ENCODE measurements at places on chromosomes 12 and 14.

GRCh38 chr14:70919774-70920173 lies 12.5 kb downstream of the PCNX1 start:
- DNase-seq, result no peak

DNA sequence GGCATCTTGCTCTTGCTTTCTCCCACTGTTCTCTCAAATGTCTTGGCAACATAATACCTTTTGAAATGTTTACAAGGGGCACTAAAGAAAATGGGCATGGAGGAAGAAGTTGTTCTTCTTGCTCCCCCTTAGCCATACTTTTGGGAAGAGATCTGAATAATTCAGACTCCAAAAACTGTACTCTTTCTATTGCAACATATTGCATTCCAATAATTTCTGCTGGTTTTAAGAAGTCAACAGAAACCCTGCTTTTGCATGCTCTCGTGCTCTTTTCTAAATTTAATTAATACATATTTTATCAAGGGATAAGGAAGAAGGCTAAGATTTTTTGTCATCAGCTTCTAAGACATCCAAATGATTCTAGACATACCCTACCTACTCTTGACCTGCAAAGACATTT lies 409.9 kb upstream of the SOX5 start:
- DNase-seq, result no peak

DNA sequence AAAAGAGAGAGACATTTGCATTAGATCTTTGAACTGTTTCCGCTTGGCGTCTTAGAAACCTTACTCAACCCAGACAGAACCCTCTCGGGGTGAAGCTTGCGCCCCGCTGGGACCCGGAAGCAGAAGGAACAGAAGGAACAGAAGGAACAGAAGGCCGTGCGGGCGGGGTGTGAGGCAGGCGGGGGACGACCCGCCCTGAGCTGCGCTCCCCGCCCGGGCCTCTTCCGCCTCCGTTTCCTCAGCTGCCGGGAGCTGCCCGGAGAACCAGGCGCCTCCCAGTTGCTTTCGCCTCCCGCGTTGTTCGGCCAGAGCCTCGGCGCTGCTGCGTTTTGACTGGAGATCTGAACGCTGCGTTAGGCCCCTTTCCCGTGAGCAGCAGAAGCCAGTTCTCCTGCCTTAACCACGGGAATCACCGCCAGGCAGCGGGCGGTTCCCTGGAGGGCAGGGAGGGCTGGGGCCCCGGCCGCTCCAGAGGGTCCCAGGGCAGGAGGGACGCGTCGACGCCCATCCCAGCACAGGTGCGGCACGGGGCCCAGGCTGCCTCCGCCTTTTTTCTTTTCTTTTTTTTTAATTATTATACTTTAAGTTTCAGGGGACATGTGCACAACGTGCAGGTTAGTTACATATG lies 19.3 kb upstream of the MMP17 start:
- DNase-seq, result no peak

- peak; percentile 47 for DNase-seq
Observed at GRCh38 chr12:112381406-112381882, 787 bp downstream of the HECTD4 start.

GRCh38 chr12:74483057-74483456 lies 54.6 kb upstream of the ATXN7L3B start:
- peak; percentile 42 for DNase-seq

- no peak for DNase-seq
Observed at GRCh38 chr12:95100264-95101190, 27.1 kb upstream of the NR2C1 start.

DNA sequence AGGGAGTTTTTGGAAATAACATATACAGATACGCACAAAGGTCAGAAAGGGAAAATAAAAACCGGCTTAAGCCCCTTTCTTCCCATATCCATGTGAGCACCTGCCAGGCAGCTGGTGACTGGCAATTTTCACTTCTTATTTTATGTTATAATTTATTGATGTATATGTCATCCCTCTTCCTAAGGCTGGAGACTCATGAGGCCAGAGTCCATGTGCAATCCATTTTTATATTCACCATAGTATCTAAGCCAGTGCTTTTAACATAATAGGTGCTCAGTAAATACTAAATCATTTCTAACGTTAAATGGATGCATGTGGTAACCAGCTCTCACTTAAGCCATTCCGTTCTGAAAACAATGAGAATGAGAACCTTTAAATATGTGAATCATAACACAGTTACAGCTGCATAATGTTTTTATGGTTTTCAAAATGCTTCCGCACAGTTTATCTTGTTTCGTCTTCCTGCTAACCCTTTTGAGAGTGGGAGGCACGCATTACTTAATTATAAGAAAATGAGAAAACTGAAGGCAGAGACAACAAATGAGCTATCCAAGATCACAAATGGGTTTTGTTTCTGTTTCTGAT lies 178.3 kb downstream of the CACNA1C start:
- no peak for DNase-seq

DNA sequence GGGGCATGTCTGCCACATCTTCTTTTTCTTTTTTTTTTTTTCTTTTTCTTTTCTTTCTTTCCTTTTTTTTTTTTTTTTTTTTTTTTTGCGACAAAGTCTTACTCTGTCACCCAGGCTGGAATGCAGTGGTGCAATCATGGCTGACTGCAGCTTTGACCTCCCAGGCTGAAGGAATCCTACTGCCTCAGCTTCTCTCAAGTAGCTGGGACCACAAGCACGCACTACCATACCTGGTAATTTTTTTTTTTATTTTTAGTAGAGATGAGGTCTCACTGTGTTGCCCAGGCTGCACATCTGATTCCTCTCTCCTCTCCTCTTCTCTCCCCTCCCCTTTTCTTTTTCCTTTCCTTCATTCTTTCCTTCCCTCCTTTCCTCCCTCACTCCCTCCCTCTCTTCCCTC lies 18.5 kb downstream of the SLC15A5 start:
- no peak for DNase-seq

DNA sequence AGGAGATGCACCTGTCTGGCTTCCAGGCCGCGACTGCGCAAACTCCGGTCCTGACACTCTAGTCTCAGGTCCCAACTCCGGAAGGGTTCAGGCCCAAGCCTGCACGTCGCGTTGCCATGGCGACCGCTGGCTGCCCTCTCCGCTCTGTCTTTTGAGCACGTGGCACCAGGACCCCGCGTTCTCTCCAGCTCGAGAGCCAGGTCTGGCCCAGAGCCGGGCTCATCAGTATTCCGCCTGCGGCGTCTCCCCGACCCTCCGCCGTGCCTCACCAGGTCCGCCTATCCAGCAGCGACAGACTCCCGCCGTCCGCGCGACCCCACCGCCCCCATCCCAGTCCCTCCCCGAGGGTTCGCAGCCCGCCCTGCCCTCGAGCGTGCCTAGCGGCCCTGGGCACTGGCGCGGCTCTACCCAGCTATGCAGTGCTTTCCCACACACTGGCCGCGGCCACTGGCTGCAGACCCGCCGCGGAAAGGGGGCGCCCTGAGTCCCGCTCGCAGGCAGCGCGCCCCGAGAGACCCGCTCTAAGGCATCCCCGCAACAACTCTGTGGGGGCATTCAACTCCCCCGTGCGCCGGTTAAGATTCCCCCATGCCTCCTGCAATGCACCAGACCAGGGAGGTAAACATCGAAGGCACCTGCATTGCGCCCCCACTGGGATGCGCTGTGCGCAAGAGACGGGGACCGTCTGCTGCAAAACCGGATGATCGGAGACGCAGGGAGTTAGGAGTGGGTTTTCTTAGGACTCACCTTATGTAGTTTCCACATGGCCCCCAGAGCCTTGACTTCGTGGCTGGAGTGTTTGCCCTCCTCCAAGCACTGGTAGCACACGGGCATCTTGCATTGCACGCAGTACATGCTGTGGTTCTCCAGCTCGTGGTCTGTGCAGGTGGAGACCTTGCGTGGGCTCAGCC lies 1.3 kb downstream of the TRIM9 start:
- no peak for DNase-seq

DNA sequence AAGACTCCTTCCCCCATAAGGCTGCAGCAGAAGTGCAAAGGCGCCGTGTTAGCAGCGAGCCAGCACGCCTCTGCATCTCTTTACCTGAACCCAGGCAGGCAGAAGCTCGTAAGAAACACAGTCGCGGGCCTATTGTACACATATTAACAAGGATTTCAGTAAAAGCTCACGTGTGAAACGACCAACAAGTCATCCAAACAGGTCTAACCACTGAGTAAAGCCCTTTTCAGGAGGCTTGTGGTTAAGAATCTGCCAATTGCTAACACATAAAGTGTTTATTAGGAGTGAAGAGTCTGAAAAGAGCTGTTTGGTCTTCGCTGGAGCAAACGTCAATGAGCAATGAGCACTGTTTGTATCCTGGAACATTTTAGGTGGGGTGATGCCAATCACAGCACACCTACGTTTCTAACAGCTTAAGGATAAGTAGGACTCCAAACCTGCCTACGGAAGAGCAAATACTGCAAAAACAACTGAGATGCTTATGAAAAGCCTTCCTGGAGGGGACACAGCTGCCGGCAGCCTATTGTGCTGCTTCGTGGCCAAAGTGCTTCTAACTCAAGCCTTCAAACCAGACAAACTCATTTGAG lies 43.1 kb downstream of the PRKAB1 start:
- no peak for DNase-seq

GRCh38 chr12:38921025-38921677 lies 15.8 kb upstream of the CPNE8 start:
- DNase-seq, result peak; percentile 74

DNA sequence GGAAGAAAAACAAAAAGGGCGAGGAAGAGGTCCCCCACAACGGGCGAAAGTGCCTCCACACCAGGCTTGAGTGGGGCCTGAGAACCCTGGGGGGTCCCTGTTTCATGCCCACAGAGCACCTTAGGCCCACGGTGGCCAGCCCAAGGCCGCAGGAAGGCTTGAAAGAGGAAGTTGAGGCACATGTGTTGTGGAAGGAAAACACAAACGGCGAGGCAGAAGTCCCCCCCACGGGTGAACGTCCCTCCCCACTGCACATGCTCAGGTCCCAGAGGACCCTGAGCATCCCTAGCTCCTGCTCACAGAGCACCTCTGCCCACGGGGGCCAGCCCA lies 371.5 kb downstream of the ALG10 start:
- no peak for DNase-seq

- no peak for DNase-seq
Observed at GRCh38 chr14:31253746-31254471, 46.3 kb upstream of the HECTD1 start.

- no peak for DNase-seq
Observed at GRCh38 chr12:120062976-120063579, 53.5 kb downstream of the RAB35 start.

- no peak for DNase-seq
Observed at GRCh38 chr14:94481468-94482131, 5.6 kb upstream of the SERPINA9 start.

GRCh38 chr12:120164293-120164692 lies 30.2 kb downstream of the GCN1 start:
- no peak for DNase-seq

GRCh38 chr14:52318826-52319645 lies 4.9 kb downstream of the PTGER2 start:
- DNase-seq, result no peak

GRCh38 chr14:39265806-39266524 lies 32.2 kb downstream of the MIA2 start:
- DNase-seq, result no peak

- no peak for DNase-seq
Observed at GRCh38 chr14:63501429-63501828, 41.7 kb downstream of the PPP2R5E start.

- DNase-seq, result no peak
Observed at GRCh38 chr14:105476097-105476830, 1.6 kb downstream of the CRIP2 start.

- DNase-seq, result no peak
Observed at GRCh38 chr12:53750812-53751335, 905 bp downstream of the CISTR start.

GRCh38 chr14:96626916-96627315 lies 124.7 kb downstream of the PAPOLA start:
- no peak for DNase-seq

- DNase-seq, result no peak
Observed at GRCh38 chr14:104081951-104082464, 3.5 kb upstream of the ASPG start.

GRCh38 chr14:68663385-68664076 lies 129.3 kb downstream of the ZFP36L1 start:
- DNase-seq, result no peak

DNA sequence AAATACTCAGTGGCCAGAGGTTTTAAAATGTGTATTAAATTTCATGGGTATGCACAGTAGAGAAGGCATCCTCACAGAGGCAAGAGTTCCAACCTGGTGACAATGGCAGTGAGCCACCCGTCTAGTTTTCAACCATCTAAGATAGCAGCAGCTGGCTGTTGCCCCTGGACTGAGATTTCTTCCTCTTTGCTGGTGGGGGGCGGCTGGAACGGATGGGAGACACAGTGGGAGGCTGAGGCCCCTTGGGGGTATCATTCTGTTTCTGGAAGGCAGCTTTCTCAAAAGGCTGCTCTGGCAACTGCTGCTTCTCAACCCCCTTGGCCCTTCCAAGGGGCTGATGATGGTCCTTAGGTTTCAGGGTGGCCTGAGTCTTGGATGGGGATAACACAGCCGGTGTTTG lies 1.0 kb upstream of the IFFO1 start:
- DNase-seq, result no peak

DNA sequence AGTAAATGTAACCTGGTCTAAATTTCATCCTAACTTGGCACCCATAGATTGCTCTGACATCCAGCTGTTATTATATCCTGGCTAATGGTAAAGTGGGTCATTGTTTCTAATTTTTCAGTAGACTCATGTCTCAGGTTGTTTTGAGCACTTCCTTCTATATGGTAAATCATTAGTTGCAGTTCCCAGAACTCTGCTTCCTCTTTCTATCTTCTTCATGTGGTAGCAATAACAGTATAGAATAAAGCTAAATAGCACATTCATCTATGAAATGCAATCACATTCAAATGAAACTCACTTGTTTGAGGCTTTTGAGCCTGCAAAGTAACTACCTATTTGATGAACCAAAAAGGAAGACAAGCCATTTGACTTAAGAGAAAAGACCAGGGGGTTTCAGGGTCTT lies 65.1 kb upstream of the GZMB start:
- no peak for DNase-seq

DNA sequence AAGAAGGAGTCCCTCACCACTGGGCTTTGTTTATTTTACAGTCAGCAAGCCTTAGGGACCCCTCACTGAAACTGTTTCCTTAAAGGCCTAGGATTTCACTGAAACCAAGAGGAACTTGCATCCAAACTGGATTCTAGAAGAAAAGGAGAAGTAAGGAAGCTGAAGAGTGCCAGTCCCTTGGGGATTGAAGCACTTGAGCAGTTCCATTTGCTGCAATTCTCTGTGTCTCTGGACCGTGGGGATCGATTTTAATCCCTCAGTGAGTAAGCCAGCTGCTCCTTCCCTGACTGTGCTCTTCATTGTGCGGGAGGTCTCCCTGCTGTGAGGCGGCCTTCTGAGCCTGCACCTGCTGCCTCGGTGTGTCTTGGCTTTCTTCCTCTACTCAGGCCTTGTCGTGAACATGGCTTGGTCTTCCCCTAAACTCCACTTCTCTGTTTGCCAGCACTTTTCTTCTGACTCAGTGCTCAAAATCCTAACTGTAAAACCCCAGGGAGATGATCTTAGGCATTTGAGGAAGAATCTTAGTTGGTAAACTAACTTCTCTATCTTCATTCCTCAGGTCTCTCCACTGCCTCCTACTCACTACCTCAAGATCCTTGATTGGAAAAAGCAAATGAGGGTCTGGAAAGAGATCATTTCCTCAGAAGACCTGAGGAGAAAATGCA lies 132.6 kb downstream of the SLC38A6 start:
- DNase-seq, result no peak
